ENCODE measurements at places on chromosomes 5 and 9.

DNA sequence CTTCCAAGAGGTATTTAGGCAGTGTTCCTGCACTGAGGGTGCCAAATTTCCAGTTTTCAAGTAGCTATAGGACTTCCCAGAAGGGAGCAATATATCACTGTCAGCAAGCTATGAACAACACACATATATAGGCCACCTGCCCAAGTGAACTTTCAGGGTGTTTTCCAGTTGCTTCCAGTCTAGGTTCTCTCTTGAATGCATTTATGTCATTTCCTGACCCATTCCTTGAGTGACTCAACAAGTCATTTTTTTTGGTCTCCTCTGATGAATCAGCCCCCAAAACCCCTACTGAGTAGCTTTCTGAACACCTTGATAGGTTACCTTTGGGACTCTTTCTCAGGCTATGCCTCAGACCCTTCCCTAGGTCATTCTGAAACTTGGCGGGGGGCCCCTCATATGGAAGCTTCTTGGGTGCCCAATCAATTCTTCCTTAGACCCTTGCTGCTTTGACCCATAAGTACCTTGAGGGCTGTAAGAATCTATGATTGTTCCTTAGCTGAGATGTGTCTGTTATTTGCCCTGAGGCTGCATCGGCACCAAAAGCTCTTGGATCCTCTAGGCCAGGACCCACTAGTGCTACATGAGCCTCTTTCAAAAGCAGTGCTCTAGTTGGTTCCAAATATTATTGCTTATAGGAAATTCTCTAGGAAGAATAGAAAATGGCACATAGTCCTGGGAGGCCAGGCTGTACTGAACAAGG is 12.4 kb downstream of the DNAJB5 start:
- no peak for DNase-seq

- DNase-seq = no peak
These were observed 365.7 kb downstream of the SPATA31D1 start for GRCh38 chr9:82354279-82354659.

GRCh38 chr5:134140530-134141201 is 26.2 kb downstream of the TCF7 start:
- DNase-seq = peak; percentile 8

DNA sequence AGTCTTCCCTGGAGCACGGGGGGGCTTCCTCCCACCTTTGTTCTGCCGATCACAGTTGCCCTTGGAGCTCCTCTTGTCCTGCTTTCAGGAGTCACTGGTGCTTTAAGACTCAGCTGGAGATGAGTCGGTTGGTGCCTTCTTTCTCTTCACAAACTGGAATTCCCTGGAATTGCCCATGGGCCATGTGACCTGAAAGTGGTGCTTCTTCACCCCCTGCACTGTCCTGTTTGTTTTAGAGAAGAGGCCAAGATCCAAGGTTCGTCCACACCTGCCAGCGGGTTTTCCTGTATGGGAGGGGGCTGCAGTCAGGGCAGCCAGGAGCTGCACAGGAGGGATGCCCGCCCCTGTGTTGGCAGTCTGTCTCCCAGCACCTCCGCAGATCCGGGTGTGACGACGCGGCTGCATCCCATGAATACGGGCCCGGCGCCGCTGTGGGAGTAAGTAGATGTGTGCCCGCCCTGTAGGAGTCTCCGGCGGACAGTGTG is 9.5 kb upstream of the MRPS2 start:
- DNase-seq = no peak

- no peak for DNase-seq
These were observed 33.1 kb downstream of the TNPO1 start for GRCh38 chr5:72849546-72849945.
